ENCODE measurements at places on chromosomes 3 and 15. TPM values are rescaled to one million over a fixed set of nuclear protein-coding genes. Genes with fewer than 3 reads are reported as not detected.

DNA sequence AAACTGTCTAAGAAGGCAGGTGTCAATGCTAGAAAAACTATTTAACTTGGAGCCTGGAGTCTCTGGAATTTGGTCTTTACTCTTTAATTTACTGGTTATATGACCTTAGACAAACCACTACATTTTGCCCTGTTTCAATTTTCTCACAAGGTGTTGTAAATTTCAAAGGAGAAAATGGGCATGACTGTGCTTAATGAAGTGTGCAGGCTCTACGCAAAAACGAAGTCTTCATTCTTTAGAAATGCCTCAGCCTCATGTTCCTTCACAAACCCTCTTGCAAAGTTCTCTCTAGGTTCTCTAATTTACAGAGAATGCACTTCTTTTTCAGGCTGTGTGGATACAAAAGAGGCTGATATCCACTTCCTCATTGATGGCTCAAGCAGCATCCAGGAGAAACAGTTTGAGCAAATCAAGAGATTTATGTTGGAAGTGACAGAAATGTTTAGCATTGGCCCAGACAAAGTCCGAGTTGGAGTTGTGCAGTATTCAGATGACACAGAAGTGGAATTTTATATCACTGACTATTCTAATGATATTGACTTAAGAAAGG, 39.1 kb downstream of the COL6A5 start:
- H3K27ac ChIP-seq, result no peak overlapping the region
- H3K4me3 ChIP-seq, result no peak overlapping the region
- no peaks in the 10 kb centered on the region for H3K27me3 ChIP-seq
- no peak for DNase-seq
- H3K36me3 ChIP-seq, result no peaks in the 10 kb centered on the region

- H3K4me1 ChIP-seq, result no peaks in the 10 kb centered on the region
- H3K36me3 ChIP-seq, result no peaks in the 10 kb centered on the region
- peak overlapping the region; percentile 46 for H3K27ac ChIP-seq
- H3K27me3 ChIP-seq, result no peaks in the 10 kb centered on the region
- no peak for DNase-seq
- H3K4me3 ChIP-seq, result no peak overlapping the region
These were observed 9.8 kb upstream of the MME start for GRCh38 chr3:155070316-155070715.

DNA sequence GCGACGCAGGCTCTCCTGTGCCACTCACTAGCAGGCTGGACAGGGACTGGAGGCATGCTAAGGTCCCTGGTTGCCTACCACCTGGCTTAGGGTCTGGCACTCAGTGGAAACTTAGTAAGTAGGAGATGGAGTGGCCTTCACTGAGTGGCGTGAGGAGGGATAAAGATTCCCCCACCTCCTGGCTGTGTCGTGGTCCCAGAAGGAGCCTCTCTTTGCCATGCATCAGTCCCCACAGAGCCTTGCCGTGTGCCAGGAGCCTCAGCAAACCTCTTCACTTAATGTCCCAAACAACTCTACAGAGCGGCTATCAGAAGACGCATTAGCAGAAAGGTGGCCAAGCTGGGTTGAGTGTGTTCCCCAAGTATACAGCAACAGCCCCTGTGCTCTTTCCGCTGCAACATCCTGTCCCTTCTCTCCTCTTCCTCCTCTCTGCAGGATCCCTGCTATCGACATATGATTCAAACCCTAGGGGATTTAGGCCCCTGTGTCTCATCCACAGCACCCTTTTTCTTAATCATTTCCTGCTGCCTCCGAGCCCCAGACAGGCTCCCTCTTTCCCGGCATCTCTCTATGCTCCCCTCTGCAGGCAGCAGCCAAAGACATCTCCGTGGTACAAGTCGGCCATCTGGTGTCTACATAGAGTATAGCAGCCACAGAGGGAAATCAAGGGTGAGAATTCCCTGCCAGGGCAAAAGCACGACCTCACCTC, 66.7 kb downstream of the SLC6A1 start:
- H3K27ac ChIP-seq, result no peak overlapping the region
- peaks cover 9% of the 10 kb centered on the region for H3K4me1 ChIP-seq
- H3K27me3 ChIP-seq, result peaks cover 27% of the 10 kb centered on the region

ZBED2 gene
- 2.3 TPM for total RNA-seq

FES gene
- 12.2 TPM for total RNA-seq

ZNF639 gene
- 39.6 TPM for total RNA-seq

- no peak for DNase-seq
- H3K4me1 ChIP-seq, result peaks cover 11% of the 10 kb centered on the region
- H3K27me3 ChIP-seq, result no peaks in the 10 kb centered on the region
- H3K36me3 ChIP-seq, result no peaks in the 10 kb centered on the region
- no peak overlapping the region for H3K27ac ChIP-seq
- no peak overlapping the region for H3K4me3 ChIP-seq
These were observed 128.4 kb upstream of the RAD18 start for GRCh38 chr3:9091486-9092235.

HTR3E gene
- not detected for total RNA-seq

MGA gene
- 36.1 TPM for total RNA-seq

- no peaks in the 10 kb centered on the region for H3K36me3 ChIP-seq
- no peaks in the 10 kb centered on the region for H3K4me1 ChIP-seq
- H3K27ac ChIP-seq, result no peak overlapping the region
- DNase-seq, result no peak
- H3K4me3 ChIP-seq, result no peak overlapping the region
These were observed 1109.1 kb downstream of the OTOL1 start for GRCh38 chr3:162605651-162606204.

GRCh38 chr3:94185753-94186152, 122.9 kb downstream of the NSUN3 start:
- H3K4me1 ChIP-seq, result no peaks in the 10 kb centered on the region
- no peak overlapping the region for H3K4me3 ChIP-seq
- H3K27me3 ChIP-seq, result no peaks in the 10 kb centered on the region
- DNase-seq, result no peak
- H3K27ac ChIP-seq, result no peak overlapping the region
- H3K36me3 ChIP-seq, result no peaks in the 10 kb centered on the region

DNA sequence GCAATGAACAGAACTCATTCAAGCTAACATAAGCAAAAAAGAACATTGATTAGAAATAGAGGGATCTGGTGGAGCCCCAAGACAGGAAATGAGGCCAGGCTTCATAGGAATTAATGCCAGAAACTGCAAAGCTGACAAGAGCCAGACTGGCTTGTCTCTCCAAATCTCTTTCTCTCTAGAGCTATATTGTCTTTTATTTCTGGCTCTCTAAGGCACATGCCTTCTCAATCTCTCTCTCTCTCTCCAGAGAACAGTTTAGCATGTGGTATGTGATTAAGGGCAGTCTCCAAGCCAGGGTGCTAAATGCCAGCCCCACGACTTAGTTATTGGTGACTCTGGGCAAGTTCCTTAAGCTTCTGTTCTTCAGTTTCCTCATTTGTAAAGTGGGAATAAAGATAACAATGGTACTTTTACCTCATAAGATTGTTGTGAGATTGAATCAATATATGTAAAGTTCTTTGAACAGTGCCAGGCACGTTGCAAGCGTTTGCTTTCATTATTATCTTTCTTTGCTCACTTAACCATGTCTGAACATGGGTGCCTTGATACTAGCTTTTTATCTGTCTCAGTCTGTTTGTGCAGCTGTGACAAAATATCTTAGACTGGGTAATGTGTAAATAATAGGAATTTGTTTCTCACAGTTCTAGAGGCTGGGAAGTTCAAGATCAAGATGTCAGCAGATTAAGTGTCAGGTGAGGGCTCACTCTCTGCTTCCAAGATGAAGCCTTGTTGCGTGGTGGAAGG, 123.2 kb downstream of the BDH1 start:
- H3K27me3 ChIP-seq, result no peaks in the 10 kb centered on the region
- no peaks in the 10 kb centered on the region for H3K36me3 ChIP-seq
- no peak overlapping the region for H3K4me3 ChIP-seq
- no peak for DNase-seq

- no peak for DNase-seq
- no peaks in the 10 kb centered on the region for H3K4me1 ChIP-seq
- H3K27me3 ChIP-seq, result no peaks in the 10 kb centered on the region
- H3K36me3 ChIP-seq, result peaks cover 99% of the 10 kb centered on the region
- no peak overlapping the region for H3K4me3 ChIP-seq
These were observed 111.1 kb downstream of the SNRPN start for GRCh38 chr15:25065876-25066275.

DNA sequence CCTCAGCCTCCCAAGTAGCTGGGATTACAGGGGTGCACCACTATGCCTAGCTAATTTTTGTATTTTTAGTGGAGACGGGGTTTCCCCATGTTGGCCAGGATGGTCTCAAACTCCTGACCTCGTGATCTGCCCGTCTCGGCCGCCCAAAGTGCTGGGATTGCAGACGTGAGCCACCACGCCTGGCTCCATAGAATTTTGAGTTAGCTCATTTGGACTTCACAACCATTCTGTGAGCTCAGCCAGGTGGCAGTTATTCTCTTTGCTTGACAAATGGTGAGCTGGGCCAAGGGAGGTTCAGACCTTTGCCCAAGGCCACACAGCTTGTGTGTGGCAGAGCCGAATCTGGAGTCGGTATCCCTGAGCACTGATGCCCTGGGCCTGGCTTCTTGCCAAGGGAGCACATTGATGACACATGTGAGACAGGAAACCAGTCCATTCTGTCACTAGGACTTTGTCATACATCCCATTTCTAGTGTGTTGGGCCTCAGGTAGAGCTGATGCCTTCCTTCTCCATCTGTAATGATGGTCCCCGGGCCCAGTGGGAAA, 17.6 kb downstream of the PODXL2 start:
- no peak overlapping the region for H3K4me3 ChIP-seq
- DNase-seq, result no peak
- H3K36me3 ChIP-seq, result no peaks in the 10 kb centered on the region
- no peak overlapping the region for H3K27ac ChIP-seq
- no peaks in the 10 kb centered on the region for H3K27me3 ChIP-seq
- no peaks in the 10 kb centered on the region for H3K4me1 ChIP-seq

DNA sequence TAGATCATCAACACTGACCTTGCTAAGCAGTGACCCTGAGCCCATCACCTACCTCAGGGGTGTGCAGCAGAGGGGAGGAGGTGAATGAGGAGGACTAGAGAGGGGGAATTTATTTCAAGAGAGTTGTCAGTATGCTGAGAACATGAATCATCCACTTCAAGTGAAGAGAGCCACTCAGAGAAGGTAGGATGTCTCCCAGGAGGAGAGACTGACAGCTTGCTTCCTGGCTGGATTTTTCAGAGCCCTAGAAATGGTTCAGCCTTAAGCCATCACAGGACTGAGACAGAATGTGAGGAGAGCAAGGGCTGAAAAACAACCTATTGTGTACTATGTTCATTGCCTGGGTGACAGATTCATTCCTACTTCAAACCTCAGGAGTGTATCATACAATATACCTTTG, 34.8 kb downstream of the CCNL1 start:
- peaks cover 4% of the 10 kb centered on the region for H3K27me3 ChIP-seq
- H3K4me3 ChIP-seq, result no peak overlapping the region
- no peaks in the 10 kb centered on the region for H3K36me3 ChIP-seq
- H3K27ac ChIP-seq, result no peak overlapping the region
- peaks cover 16% of the 10 kb centered on the region for H3K4me1 ChIP-seq
- DNase-seq, result no peak

- DNase-seq, result no peak
- H3K27me3 ChIP-seq, result no peaks in the 10 kb centered on the region
- H3K4me3 ChIP-seq, result no peak overlapping the region
- H3K4me1 ChIP-seq, result no peaks in the 10 kb centered on the region
- H3K27ac ChIP-seq, result no peak overlapping the region
These were observed 408.1 kb upstream of the NR2F2 start for GRCh38 chr15:95922431-95922830.

WDR53 gene
- total RNA-seq, result 9.7 TPM

GRCh38 chr15:80442728-80443403, 38.7 kb downstream of the ARNT2 start:
- peaks cover 18% of the 10 kb centered on the region for H3K27me3 ChIP-seq
- DNase-seq, result no peak
- no peak overlapping the region for H3K4me3 ChIP-seq
- H3K27ac ChIP-seq, result no peak overlapping the region
- H3K4me1 ChIP-seq, result no peaks in the 10 kb centered on the region
- H3K36me3 ChIP-seq, result no peaks in the 10 kb centered on the region

GRCh38 chr3:128813097-128813496, 66.3 kb upstream of the ACAD9 start:
- H3K27me3 ChIP-seq, result no peaks in the 10 kb centered on the region
- H3K4me1 ChIP-seq, result peaks cover 14% of the 10 kb centered on the region
- H3K4me3 ChIP-seq, result no peak overlapping the region
- peaks cover 63% of the 10 kb centered on the region for H3K36me3 ChIP-seq
- no peak for DNase-seq

DNA sequence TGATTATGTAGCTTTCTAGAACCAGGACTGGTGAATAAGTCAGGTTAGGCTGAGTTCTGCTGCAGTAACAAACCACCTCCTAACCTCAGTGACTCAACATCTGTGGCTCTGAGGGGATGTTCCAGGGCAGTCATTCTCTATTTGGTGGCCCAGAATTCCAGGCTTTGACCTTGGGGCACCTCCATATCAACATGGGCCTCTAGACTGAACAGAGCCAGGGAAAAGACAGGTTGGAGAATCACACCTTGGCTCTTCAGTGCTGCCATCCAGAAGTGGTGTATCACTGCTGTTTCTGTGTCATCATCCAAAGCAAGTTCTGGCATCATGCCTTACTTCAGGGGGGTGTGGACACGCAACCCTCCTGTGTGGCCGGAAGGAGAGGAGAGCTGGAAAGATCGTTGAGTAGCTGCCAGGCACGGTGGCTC, 15.3 kb downstream of the ZBTB47 start:
- H3K27me3 ChIP-seq, result no peaks in the 10 kb centered on the region
- no peak for DNase-seq

- no peak overlapping the region for H3K27ac ChIP-seq
- no peaks in the 10 kb centered on the region for H3K27me3 ChIP-seq
- H3K4me3 ChIP-seq, result no peak overlapping the region
These were observed 9.9 kb downstream of the KY start for GRCh38 chr3:134640872-134641470.

GRCh38 chr15:85044894-85045293, 63.2 kb downstream of the PDE8A start:
- H3K27me3 ChIP-seq, result no peaks in the 10 kb centered on the region
- no peak overlapping the region for H3K4me3 ChIP-seq
- no peak for DNase-seq

CIDEC gene
- total RNA-seq, result 27.7 TPM

DNA sequence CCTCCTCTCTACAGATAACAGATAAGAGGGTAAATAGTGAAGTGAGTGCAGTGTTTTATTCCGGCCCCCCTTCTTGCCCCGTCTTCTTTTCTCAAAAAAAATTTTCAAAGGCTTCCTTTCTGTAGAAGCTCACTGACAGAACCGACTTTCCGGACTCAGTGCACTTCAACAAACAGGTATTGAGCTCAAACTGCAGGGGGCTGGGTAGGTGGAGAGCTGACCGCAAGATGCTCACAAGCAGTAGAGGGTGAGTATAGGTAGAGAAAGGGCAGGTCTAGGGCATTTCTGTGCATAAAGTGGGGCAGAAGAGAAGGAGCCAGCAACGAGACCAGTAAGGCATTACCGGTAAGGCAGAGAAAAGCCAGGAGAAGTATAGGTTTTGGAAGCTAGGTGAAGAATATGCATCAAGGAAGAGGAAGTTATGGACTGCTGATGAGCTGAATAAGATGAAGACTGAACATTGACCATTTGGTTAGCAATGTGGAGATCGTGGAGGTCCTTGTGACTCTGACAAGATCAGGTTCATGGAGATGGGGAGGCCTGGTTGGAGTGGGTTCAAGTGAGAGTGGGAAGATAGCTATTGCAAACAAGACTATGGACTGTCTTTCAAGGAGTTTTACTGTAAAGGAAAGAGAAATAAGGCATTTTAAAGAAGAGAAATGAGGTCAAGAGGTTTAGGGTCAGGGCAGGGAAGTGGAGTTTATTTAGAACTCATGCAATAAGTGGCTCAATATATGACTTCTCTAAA, 97.4 kb downstream of the ST6GAL1 start:
- no peaks in the 10 kb centered on the region for H3K27me3 ChIP-seq
- H3K27ac ChIP-seq, result no peak overlapping the region
- DNase-seq, result no peak
